HuH-7.5 (cell line): ENCODE measurements at places on chromosomes 3 and 15.

DNA sequence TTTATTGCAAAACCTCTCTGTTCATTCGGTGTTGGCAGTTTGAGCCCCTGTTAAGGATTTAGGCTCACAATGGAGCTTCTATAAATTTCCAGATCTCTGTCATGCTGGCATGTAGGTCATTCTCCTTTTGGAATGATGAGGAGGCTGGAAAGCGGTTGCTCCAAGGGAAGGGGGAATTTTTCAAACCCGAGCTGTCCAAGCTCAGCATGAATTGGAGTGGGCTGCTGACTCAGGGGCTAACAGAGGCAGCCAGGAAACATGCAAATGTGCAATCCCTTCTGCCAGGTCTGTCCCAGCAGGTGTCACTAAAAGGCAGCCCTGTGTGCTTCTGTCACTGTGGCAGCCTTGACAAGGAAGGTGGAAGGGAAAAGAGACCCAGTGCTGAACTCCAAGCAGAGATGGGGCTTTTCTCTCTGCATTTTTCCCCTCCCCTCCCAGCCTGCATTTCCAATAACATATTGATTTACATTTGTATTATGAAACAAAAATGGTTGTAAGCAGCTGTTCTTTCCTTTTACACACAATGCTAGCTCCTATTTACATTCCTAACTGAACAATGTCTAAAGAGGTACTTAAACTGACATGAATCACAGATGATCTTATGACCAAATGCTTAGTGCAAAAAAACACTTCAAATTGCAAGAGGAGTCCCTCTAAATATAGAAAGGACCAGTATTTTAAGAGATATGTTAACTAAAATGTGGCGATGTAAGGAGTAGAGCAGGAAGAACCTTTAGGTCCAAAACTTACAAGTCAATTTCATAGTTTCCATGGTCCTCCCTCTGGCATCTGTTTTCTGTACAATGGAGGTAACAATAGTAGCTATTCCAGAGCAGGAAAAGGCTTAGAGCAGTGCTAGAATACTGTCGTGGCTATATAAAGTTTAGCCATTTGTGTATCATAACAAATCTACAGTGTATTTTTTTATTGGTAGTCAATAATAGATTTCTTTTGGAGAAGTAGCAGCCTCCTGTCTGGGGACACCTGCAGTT lies 84.5 kb upstream of the ATP10A start:
- no peak for DNase-seq

DNA sequence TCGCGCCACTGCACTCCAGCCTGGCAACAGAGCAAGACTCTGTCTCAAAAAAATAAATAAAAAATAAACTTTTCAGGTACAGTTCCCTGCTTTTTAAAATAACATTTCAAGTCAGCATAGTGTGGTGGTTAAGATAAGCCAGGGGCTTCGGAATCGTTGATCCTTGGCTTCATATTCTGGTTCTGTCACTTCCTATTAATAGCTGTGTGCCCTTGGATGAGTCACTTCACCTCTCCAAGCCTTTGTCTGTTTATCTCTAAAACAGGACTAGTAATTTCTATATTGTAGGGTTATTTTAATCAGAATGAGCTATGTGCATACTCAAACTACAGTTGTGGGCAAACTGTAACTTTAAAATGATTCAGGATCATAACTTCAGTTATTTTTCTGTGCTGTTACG lies 53.8 kb upstream of the SENP5 start:
- DNase-seq = no peak

- DNase-seq = no peak
These were observed 54.8 kb upstream of the BCL6 start for GRCh38 chr3:187799942-187800641.

GRCh38 chr3:49172551-49173041 lies 1.2 kb downstream of the KLHDC8B start:
- DNase-seq = no peak

GRCh38 chr3:156551261-156551660 lies 3.7 kb downstream of the SSR3 start:
- DNase-seq = no peak

DNA sequence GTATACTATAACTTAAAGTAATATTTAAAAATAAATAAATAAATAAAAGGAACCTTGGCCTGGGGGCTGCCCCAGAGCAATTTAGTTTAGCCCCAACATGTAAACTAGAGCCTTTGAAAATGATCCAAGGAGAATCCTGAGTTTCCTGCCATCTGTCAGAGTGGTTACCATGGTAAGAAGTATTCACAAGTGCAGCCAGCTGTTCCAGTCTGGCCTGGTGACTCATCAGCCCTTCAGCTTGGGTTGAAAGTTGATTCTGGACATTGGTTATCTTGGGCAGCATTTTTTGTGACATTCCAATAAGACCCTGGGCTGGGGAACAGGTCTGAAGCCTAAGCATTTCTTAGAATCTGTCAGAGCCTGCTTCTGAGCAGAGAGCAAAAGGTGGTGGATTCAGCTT lies 72.7 kb upstream of the LRTM1 start:
- no peak for DNase-seq

- no peak for DNase-seq
These were observed 27.7 kb downstream of the PTX3 start for GRCh38 chr3:157464321-157464720.

GRCh38 chr15:65819563-65819960 lies 27.5 kb upstream of the DENND4A start:
- no peak for DNase-seq

DNA sequence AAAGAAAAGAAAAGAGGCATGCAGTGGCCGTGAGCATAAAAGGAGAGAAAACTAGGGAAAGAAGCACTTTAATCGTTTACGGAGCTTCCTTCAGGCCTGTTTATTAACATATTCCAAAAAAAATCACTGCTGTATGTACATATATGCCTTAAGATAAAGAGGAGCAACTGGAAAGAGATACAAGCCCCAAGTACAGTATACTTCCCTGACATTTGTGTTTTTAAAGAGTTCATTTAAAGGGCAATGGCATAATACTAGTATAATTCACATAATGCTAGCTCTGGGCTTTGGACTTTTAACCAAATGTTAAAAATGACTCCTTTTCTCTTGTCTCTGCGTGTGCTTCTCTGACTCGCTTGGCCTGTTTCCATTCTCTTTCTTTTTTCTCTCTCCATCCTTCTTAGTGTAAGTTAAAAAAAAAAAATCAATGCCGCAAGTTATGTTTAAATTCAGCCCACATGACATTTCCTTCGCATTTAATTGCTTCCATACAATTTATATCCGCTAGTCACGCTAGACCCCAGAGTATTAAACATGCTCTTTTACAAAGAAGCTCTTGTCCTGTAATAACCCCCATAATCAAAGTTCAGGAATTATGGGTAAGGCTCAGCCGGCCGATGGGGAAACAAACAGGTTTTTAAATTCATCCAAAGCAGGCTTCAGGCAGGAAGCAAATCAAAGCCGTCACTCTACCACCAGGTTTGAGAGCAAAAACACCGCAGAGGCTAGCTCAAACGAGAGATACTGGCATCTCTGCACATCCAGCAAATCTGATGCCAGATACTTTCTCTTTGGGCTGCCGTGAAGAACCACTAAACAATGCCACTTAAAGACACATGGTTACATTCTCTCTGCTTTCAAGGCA lies 19.4 kb downstream of the WWTR1 start:
- no peak for DNase-seq

DNA sequence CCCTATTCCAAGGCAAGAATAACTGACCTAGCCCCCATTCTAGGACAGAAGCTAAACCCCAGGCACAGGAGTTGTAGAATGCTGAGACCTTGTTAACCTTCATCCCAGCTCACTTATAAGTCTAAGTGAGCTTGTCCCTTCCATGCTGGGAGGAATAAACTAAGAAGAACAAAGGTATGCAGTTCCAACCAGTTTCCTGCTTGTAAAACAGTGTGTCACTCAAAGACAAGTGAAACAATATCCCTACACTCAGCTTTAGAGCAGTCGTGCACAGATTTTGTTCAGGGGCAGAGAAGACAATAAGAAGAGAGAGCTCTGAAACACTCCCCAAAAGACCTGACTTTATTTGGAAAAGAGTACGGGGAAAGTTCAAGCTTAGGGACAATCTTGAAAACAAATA lies 292.1 kb downstream of the CGGBP1 start:
- no peak for DNase-seq

DNA sequence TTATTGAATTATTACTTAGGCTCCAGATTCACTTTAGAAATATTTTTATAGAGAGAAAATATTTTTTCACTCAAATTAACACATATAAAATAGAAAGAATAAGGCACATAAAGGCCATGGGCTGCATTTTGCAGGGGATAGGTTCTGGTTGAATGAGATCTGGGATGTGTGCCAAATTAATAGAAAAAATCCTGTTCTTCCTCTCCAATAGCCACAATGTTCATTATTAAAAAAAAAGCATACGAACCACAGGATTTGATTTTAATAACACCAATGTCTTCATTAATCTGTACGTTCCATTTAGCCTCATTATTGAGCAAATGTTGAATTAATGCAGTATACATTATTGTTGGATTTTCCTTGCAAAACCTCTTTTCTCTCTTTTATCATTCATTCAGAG lies 622.8 kb upstream of the AGTR1 start:
- DNase-seq = no peak

DNA sequence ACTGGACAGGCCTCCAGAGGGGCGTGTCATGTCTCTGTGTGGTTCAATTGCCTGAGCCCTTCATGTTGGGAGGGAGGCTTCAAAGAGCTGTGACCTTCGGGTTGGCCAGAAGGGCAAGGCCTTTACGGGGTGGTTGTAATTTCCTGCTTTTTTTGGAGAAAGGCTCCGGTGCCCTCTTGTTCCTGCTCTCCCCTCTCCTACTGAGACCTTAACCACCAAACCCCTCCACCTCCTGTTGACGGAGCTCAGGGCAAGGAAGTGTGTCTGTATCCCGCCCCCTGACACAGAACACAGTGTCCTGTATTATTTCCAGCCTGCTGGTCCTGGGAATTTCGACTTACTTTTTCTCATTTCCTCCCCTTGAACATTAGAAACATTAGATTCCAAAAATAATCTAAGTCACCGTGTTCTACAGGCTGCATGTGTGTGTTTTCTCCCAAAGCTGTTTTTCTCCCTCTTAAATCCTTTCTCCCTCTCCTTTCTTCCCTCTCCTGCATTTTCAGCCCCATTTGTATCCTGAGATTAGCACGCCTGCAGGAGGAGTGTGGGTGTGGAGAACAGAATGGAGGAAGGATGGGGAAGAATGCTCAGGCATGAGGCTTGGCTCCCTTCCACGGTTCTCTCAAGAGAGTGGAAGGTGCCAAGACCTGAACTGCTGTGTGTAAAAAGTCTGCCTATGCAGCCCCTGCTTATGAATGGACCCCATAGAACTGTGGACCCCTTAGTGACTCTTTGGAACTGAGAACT lies 285.4 kb upstream of the ROPN1 start:
- DNase-seq = no peak

- DNase-seq = no peak
These were observed 102.8 kb downstream of the EEFSEC start for GRCh38 chr3:128256131-128256530.

DNA sequence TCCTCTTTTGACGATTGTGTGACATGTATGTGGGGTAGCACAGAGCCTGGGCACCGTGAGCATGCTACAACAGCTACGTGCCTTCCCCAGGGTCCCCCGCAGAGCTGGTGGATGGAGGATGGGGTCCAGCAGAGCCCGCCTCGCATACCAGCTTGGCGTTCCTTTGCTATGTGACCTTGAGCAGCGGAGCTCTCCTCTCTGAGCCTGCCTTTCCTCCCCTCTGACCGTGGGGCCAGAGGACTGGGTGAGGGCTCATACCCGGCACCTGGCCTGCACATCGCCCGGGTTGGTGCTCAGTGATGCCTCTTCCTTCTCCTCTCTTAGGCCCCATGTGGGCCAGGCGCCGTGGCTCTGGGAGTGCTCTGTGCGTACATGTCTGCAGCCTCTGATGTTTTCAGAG lies 73.4 kb downstream of the FBLN2 start:
- DNase-seq = no peak

DNA sequence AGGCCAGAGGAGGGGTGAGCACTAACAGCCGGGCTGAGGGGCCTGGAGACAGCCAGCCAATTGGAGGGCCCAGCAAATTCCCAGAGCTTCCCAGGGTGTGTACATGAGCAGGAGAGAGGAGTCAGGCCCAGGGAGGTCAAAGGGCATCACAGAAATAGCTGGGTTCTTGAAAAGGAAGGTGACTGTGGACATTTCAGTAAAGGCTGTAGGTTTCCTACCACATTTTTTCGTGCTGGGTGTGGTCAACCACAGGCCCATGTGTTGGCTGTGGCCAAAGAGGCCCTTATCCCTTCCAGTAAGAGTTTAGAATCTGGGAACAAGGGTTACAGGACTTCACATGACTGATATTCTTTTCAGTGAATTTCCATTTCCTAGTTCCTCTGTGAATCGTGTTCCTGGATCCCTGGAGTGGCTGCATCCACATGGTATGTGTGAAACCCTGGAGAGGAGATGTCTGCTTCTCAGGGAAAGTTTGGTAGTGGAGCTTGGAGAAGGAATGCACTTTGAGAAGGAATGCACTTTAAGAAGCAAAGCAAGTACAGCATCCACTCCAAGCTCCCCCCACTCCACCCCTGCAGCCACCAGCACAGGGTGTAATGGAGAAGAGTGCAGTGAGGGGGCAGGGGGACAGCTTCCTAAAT lies 73.2 kb upstream of the HEG1 start:
- peak; percentile 51 for DNase-seq

DNA sequence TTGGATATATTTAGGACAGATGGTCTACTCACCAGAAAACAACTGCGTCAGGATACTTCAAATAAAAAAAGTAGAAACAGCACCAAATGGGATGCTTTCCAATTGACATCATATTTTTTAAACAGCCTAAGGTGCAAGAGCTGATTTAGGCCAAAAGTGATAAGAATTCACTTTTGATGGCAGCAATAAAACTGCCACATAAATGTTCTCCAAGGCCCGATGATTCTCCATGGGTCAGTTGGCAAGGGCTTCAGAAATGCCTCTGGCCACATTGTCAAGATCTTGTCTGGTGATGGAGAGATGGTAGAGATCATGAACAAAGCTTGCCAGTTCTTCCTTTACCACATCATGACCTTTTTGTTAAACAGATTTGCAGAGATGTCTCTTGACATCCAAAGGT lies 38.9 kb downstream of the LDHAL6B start:
- DNase-seq = no peak

DNA sequence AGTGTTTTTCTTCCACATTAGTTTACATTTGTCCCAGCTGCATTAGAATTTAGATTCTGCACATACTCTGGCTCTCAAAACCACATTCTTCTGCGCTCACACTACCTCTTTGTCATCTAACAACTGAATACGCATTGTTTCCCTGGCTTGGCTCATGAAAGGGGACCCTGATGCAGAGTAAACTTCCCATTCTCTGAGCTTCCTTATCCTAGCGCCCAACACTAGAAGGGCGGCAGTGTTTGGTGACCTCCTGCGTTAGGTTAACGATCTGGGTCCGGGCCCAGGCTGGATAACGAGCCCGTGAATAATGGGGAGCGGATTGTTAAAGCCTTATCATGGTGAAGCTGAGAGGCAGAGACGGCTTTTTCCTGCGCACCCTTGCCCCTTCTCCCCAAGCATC lies 63.9 kb downstream of the ETV5 start:
- DNase-seq = no peak
